ENCODE measurements at places on chromosomes 2 and 18. TPM values are rescaled to one million over a fixed set of nuclear protein-coding genes. Genes with fewer than 3 reads are reported as not detected.
A peak's percentile ranks its signal among the peaks of the same experiment; 100 is the strongest.

Gene TMEFF2
- 0.18 TPM for polyA plus RNA-seq

DNA sequence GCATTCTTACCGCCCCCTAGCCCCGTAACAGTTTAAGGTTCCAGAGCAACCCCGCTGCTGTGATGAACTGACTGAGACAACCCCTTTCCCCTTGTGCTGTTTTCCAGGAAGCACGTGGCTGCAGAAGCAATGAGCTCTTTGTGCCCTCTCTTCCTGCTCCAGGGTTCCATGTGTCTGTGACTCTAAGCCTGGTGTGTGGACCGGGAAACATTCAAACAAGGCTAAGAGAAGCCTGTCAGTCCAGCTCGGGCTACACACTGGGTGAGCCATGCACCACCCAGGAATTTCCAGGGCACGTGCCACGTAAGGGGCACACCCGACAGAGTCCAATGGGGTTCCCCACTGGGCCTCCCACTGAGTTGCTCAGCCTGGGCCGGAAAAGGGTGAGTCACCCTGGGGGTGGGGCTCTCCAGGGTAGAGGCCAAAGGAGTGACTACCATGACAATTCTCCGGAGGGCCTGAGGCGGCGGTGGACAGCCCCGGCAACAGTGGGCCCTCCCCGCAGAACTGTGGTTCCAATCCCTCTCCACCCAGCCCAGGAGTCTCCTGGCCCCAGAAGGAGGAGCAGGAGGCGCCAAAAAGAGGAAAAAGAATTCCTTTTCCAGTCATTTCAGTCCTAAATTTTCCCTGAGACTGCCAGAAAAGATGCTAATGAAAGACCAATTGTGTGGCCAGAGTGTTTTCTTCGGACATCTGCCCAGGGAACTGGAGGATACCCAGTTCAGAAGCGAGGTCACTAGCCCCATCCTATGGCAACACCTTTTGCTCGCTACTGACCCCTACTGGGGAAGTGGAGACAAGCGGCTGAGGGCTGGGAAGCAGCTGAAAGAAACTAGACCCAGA lies 157.8 kb upstream of the SLC1A4 start:
- peak; percentile 91 for DNase-seq

- peak; percentile 42 for DNase-seq
Measured at GRCh38 chr2:172096626-172097547, 5.8 kb downstream of the DLX2 start.

Gene KLHL30
- not detected for polyA plus RNA-seq

Gene CHAC2
- 2.1 TPM for polyA plus RNA-seq

DNA sequence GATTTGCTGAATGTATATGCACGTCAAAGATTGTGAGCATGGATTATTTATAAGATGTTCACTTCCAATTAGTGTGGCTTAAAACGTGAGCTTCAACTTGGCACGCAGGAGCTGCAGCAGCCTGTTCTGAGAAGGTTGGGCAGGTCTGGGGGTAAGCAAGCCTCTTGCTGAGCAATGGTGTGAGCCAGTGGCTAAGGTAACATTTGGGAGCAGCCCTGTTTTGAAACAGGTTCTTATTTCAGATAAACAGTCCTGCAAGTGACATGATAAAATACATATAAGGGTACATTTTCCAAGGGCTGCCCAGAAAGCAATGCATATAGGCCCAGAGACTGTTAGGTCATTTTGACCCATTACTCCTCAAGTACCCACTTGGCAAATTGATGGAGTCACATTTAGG lies 415.3 kb downstream of the ZNF521 start:
- no peak for DNase-seq

Measured in endothelial cell of umbilical vein (primary cell).